ENCODE measurements at places on chromosomes 7 and 10.

DNA sequence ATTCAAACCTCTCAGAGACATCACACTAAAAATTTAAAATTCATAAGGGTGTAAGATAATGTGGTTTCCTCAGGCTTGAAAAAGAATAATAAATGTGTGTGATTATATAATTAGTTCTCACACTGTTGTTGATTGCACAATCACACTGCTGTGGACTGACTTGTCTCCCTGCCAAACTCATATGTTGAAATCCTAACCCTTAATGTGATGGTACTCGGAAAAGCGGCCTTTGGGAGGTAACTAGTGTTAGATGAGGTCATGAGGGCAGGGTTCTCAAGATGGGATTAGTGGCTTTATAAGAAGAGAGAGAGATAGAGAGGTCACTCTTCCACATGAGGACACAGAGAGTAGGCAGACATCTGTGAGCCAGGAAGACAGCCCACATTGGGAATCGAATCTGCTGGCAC is 128.5 kb upstream of the COL1A2 start:
- H3K4me3 ChIP-seq: no peak overlapping the region
- no peak for DNase-seq
- peaks cover 22% of the 10 kb centered on the region for H3K27me3 ChIP-seq
- H3K27ac ChIP-seq: no peak overlapping the region
- no peaks in the 10 kb centered on the region for H3K4me1 ChIP-seq

DNA sequence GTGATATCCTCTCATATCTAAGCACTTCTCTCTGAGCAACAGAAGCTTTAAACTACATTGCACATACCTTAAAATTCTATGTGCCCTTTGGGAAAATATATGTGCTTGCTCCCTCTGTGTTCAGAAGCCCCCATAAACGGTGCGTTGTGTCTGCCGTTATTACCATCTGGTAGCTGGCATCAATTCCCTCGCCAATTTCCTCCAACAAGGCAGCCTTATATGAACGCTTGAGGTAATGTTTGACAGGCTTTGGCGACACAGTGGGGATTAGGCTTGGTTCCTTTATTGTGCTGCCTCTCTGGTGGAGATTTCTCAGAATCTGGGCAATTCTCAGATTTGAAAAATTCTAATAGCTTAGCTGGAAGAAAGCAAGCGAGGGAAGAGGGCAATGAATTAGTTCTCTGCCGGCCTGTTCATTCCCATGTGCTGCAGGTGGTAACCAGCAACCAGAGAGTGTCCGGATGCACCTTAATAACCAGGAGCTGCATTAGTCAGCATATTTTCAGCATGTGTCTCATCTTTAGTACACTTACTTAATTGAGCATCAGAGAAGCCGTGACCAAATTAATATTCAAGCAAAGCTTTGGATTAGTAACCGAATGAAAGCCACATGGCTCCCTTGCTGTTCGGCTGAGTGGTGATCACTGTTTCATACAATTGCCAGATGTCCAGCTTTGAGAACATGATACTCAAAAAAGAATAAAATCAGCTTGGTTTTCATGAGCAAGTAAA is 7.3 kb upstream of the PPP1R17 start:
- no peaks in the 10 kb centered on the region for H3K36me3 ChIP-seq
- H3K27me3 ChIP-seq: no peaks in the 10 kb centered on the region
- H3K4me3 ChIP-seq: no peak overlapping the region
- H3K4me1 ChIP-seq: no peaks in the 10 kb centered on the region
- DNase-seq: no peak

DNA sequence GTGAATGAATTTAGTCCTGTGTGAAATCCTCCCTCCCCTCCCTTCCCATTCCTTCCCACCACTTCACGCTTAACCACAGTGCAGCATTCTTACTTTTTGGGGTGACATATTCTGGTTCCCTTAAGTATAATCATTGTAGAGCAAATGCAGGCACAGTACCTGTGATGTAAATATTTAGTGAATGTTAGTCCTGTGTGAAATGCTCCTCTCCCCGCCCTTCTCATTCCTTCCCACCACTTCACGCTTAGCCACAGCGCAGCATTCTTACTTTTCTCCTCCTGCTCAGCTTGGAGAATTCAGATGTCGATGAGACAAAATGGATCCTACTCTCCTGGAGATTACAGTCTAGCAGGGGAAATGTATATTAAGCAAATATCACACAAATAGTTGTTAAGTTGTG is 258.8 kb downstream of the EXOC4 start:
- H3K27ac ChIP-seq: no peak overlapping the region
- H3K36me3 ChIP-seq: peaks cover 37% of the 10 kb centered on the region
- no peaks in the 10 kb centered on the region for H3K27me3 ChIP-seq
- no peak overlapping the region for H3K4me3 ChIP-seq
- DNase-seq: no peak
- peaks cover 2% of the 10 kb centered on the region for H3K4me1 ChIP-seq

DNA sequence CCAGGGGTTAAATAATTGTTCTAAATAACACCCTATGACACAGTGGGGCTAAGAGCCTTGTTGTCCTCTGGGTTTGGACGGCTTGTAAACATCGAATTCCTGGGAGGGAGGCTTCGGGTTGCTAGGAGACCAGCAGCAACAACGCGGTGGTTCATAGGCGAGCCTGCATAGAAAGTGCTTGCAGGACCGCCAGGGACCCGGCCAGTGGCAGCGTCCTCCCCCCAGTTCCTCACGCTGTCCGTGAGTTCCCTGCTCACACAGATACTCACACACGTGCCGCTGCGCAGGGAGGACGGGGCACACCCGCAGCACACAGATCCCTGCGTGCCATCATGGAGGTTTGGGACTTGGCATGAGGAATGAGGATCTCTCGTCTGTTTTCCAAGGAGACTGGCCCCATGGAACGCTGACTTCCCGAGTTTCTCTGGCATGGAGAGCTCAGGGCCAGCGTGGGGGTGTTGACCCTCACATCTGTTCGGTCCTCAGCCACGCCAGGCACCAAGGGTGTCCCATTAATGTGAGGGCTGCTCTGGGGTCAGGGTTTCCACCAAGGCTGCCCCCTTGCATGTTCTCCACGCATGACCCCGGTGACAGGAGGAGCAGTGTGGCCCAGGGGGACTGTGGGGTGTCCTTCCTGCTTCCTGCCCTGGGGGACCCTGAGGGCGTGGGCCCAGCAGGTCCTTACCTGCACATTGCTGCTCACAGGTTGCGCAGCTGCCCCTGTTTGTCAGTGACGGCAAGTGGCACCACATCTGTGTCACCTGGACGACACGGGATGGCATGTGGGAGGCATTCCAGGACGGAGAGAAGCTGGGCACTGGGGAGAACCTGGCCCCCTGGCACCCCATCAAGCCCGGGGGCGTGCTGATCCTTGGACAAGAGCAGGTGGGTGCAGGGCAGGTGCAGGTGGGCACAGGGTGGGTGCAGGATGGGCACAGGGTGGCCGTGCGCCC is 9.7 kb downstream of the NPTX2 start:
- H3K27me3 ChIP-seq: peaks cover 70% of the 10 kb centered on the region
- no peaks in the 10 kb centered on the region for H3K4me1 ChIP-seq
- no peaks in the 10 kb centered on the region for H3K36me3 ChIP-seq
- no peak overlapping the region for H3K4me3 ChIP-seq
- no peak for DNase-seq
